Calu3 (cell line): ENCODE measurements at places on chromosomes 2 and 18. TPM values are rescaled to one million over a fixed set of nuclear protein-coding genes. Genes with fewer than 3 reads are reported as not detected.

DNA sequence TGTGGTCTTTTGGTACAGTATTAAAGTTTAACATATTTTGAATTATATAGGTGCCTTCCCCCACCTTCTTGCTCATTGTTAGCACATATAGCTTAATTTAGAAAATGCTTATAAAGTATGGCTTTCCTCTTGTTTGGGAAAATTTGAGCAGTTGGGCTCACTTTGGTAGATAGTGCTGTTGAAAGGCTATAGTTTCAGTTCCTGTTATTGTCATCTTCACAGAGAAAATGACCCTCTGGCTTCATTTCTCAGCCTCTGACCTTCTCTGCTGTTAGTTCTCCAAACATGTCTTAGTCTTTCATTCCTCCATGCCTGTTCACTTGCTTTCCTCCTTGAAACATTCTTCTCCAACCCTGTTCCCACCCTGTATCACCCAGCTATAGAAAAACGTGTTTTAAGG is 200.6 kb downstream of the WDR7 start:
- DNase-seq, result no peak

DNA sequence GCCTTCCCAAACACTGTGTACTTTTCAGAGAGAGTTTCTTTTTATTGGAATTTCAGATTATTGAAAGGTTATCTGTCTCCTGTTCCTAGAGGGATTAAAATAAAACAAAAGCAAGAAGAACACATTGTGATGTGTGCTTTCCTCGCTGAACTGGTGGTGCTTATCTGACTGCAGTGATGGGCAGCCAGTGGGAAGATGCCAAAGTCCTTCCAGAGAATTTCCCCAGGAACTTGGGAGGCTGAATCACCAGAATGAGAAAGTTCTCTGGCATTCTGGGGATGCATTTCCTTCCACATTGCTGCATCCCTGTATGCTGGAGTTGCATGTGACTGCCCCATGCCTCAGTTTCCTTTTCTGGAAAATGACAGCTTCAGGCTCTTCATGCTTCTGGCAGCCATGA is 53.9 kb upstream of the SEC11C start:
- DNase-seq, result no peak

RGPD3 gene
- not detected in 2 replicates for total RNA-seq

DNA sequence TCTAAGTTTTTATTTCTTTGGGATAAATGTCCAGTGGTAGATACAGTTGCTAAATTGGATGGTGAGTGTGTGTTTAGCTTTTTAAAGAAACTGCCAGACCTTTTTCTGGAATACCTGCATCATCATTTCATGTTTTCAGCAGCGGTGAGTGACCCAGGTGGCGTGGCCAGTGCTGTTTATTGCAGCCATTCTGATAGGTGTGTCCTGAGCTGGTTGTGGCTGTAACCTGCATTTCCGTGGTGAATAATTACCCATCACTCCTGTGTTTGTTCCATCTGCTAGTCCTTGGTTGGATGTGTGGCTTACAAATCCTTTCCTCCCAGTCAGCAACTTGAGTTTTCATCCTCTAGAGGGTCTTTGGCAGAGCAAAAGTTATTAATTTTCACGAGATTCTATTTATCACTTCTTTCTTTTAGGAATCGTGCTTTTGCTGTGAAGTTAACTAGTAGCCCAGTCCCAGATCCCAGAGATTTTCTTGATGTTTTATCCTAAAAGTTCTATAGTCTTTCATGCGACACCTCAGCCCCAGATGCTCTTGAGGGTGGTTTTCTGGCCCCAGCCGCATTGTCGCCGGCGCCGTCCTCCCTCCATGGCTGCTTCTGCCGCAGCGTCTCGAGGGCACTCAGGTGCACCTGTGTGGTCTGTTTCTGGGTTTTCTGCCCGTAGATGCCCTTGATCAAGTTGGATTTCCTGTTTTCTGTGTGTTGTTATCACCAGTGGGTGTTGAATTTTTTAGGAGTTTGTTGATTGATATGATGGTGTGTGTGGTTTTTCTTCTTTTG is 44.9 kb downstream of the CTDP1 start:
- no peak for DNase-seq

- DNase-seq, result no peak
These were observed 1541.1 kb downstream of the LRP1B start for GRCh38 chr2:140589696-140590095.

SERPINB3 gene
- 0.34 and 0.68 TPM in 2 replicates for total RNA-seq

DNA sequence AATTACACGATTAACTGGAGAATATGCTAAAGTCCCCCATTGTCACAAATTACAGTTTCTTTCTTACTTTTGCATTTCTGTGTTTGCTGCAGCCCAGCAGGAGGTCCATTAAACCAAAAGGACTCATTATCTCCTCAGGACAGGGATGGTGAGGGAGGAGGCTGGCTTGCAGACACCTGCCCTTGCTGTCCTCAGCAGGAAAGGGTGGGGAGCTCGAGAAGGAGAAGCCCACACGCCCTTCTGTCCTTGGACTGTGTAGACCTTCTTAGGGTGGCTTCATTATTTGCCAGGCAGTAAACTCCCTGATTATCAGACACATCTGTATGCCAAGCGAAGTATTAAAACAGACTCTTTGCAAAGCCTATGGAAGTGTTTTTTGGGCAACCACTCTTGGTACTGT is 196.0 kb downstream of the LDLRAD4 start:
- no peak for DNase-seq

TRAPPC12 gene
- total RNA-seq, result 77.0 and 88.5 TPM in 2 replicates

DNA sequence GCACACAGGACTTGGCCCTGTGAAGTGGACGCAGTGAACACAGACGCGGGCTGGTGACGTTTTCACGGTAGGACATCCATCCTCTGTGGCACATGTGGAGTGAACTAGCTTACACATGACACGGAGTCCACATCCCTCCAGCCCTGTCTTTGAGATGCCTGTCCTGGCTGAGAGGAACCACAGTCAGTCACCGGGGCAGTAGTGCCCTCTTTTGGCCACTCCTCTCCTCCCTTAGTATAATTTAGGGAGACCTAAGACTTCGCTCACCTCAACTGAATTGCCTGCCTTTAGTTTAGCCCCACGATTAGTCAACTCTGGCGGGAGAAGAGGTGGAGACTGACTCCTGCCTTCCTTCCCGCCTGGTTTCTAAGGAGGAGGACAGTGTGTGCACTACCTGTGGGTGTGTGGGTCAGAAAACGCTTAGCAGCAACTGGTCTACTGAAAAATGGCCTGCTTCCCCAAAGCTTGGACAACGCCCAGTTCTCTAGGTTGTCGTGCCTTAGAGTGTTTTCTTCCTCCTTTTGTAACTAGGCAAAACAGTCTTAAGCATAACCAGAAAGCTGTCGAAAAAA is 70.6 kb downstream of the MBP start:
- DNase-seq, result no peak

- no peak for DNase-seq
These were observed 14.2 kb downstream of the SPEG start for GRCh38 chr2:219448776-219449341.

DNA sequence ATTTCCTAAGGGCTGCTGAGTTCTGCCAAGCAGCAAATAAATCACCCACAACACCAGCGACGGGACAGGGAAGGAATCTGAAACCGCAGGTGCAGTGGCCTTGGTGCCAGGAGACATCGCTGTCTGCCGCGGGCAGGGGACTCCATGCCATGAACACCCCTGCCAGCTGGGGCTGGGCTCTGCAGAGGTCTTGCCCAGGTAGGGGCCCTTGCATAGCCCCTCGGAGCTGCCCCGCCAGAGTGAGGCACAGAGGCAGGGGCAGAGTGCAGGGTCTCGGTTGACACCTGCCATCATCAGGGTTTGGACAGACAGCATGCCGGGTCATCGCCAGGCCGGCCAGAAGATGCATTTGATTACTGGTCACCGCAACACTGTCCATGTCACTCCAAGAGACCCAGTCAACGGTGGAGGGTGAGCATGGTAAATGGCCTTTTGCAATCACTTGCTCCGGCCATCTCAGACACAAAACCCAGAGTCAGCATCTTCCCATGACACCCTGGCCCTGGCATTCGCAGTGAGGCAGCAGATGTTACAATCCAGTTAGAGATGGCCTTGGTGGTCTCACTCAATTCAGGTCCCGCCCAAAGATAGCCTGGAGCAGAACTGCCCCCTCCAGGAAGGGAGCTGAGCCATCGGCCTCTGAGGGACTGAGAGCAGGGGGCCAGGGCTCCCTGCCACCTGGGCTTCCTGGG is 255.4 kb downstream of the NDUFA10 start:
- no peak for DNase-seq

DNA sequence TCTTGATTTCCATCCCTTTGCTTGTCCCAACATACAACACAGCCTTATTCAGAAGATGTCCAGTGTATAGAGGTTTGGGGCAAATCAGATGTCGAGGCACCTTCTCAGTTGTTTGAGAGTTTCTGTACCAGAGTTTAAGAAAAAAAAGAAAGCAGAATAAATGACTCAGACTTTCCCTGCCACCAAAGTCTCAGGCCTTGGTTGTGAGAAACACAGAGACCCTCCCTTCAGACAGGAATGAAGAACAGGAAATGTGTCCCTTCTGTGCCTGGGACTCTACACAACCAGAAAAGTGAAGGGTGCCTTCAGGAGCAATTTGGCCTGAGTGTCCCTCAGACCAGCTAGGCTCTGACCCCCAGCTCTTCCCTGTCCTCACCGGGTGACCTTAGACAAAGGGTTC is 37.3 kb upstream of the REL start:
- no peak for DNase-seq

DNA sequence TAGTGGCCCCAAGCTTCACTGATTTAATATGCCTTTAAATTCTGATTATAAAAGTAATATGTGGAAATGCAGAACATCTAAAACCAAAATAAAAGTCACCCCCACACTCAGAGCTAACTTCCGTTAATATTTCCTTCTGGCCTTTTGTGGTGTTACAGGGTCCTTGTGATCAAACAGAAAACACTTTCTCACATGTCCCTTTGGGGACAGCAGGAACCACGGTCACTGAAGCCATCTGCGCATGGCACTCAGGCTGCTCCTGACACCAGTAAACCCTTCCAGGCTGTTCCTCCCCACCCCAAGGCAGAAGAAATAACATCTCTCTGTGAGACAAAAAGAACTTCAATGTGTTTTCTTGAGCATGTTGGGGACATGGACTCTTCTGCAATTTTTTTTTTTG is 25.1 kb upstream of the GPR17 start:
- DNase-seq, result no peak

GLI2 gene
- 1.4 and 1.6 TPM in 2 replicates for total RNA-seq

DNA sequence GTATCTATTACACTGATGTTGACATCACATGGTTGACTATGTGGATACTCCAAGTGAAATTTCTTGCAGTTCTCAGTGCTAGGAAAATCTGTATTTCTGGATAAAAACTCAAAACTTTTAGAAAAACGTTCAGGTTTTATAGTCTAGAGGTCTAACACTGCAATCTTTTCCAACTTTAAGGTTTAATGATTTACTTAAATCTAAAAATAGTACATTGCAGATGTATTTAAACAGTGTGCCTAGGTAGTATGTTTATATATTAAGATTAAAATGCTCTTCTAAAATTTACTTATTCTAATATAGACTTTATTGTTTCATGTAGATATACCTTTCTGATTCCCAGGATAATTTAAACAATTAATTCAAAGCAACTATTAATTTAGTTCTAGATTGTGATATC is 98.3 kb downstream of the SH3YL1 start:
- no peak for DNase-seq

UGT1A3 gene
- total RNA-seq, result 5.9 and 6.0 TPM in 2 replicates

DNA sequence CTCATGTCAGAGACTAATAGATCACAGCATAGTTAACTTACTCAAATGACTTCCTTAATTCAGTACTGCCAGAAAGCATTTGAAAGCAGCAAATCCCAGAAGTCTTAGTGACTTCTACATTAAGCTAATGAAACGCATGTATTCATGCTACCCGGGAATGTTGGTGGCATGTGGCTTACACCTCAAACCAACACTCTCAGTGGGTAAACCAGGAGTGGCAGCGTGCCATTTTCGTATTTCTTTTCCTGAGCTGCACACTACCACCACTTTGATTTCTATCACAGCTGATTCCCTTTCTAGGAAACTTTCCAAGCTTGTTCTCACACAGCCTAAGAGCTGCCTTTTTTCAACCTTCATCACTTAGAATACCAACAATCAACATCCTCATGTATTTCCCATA is 646.6 kb downstream of the NRXN1 start:
- DNase-seq, result no peak

- DNase-seq, result no peak
These were observed 1.1 kb downstream of the ARHGAP28 start for GRCh38 chr18:6730416-6731221.

SEPTIN10 gene
- 64.3 and 72.2 TPM in 2 replicates for total RNA-seq

ADAM17 gene
- total RNA-seq, result 53.5 and 54.2 TPM in 2 replicates

CCDC68 gene
- total RNA-seq, result 16.0 and 25.5 TPM in 2 replicates

DNA sequence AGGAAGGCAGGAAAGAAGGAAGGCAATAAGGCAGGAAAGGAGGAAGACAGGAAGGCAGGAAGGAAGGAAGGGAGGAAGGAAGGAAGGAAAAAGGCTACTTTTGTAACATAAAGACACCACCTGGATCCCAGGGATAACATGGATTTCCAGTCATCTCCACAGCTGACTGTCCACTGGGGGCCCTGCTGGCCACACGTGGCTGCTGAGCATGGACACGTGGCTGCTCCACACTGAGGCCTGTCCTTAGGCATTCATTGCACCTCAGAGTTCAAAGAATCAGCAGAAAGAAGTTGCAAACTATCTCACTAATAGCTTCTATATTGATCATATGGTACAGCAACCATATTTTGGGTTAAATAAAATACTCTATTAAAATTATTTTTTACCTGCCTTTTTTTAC is 130.2 kb upstream of the SALL3 start:
- DNase-seq, result no peak

GRCh38 chr2:75465317-75465984 is 95.3 kb downstream of the EVA1A start:
- DNase-seq, result no peak

MAP3K19 gene
- not detected in 2 replicates for total RNA-seq

- no peak for DNase-seq
These were observed 69.3 kb downstream of the MBP start for GRCh38 chr18:77063260-77063659.

- DNase-seq, result no peak
These were observed 361.3 kb downstream of the ZNF521 start for GRCh38 chr18:24990671-24991134.

DNA sequence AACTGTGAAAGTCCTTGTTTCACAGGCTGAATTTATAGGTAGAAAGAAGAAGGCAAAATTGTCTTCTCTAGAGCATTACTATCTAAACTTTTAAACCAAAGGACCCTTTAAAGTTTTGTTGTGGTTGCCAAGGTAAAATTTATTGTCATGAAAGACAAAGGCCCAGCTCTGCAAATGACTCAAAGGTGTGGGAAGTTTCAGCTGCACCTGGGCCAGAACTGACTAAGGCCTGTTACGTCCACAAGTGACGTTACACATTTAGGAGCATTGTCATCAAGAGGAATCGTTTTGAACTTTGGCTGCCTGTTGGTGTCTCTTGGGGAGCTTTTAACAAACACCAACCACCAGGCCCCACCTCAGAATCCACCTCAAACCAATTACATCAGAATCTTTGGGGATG is 8.1 kb upstream of the DSC3 start:
- no peak for DNase-seq

GRCh38 chr2:205069928-205070327 is 524.7 kb downstream of the PARD3B start:
- DNase-seq, result no peak
